ENCODE measurements at places on chromosomes 7 and 10. TPM values are rescaled to one million over a fixed set of nuclear protein-coding genes. Genes with fewer than 3 reads are reported as not detected.

GRCh38 chr10:12946372-12946771 lies 55.1 kb downstream of the CCDC3 start:
- no peak for DNase-seq

The PTN gene
- polyA plus RNA-seq = 49.2 TPM

DNA sequence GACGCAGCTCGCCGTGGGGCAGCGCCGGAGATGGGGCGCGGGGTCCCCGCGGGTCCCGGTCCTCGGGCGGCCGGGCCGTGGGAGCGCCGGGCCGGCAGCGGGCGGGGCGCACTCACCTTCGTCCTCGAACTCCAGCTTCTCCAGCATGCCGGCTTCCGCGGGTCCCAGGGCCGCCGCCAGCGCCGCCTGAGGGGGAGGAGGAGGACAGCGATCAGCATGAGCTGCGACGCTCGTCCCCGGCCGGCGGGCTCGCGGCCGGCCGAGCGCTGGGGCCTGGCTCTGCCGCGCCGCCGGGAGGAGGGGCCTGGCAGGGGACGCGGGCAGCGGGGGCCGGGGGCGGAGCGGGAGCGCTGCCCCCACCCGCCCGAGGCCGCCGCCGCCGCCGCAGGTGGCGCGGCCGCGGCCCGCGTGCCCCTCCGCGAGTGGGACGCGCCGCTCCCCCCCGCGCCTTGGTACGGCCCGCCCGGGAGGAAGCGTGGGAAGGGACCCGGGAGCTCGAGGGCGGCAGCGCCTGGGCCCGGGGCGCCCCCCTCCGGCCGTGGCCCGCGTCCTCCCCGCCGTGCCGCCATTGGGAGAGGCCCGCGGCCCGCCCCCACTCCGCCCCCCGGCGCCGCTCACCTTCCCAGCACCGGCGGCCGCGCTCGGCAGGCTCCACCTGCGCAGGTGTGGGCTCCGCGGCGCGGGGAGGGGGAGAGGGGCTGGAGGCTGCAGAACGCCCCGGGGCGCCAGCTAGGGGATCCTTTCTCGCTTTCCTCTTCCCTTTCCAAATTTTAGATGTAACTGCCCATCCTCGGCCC lies 112.5 kb upstream of the RHEB start:
- peak; percentile 53 for DNase-seq

DNA sequence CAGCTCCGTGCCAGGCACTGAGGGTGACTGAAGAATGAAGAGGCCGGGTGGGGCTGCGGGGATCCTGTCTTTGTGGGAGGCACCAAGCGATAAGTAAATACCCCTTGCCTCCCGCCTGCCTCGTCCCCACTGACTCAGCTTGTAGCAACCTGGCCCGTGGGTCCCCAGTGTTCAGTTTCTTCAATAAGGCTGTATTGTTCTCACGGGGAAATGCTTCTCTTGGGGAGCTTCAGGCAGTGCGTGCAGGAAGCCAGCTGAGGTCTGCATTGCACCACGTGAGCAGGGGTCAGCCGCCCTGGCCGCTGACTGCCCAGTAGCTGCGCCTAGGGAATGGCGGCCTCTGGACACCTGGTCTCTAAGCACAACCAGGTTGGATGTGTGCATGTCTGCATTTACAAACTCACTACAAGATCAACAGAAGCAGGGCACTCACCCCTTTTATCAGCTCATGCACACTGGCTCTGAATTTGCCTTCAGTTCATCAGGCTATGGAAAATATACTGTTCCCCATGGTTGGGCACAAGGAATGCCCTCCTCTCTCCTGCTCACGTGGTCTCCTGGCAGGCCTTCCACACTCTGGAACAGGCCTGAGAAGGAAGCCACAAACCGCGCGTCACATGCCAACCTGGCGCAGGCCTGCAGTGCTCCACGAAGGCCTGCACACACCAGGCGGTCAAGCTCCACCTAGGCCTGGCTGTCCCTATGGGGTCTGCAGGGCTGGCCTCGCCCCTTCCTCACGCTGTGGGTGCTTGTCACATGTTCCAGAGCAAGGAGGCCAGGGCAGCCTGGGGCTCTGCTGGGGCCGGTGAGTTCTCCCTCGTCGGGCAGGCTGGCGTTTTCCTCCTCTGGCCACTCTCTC lies 135.7 kb upstream of the RNF32 start:
- no peak for DNase-seq

The OR6B1 gene
- polyA plus RNA-seq = not detected

GRCh38 chr7:92095380-92095779 lies 38.9 kb downstream of the CYP51A1 start:
- DNase-seq = no peak

The ADARB2 gene
- 0.48 TPM for polyA plus RNA-seq

DNA sequence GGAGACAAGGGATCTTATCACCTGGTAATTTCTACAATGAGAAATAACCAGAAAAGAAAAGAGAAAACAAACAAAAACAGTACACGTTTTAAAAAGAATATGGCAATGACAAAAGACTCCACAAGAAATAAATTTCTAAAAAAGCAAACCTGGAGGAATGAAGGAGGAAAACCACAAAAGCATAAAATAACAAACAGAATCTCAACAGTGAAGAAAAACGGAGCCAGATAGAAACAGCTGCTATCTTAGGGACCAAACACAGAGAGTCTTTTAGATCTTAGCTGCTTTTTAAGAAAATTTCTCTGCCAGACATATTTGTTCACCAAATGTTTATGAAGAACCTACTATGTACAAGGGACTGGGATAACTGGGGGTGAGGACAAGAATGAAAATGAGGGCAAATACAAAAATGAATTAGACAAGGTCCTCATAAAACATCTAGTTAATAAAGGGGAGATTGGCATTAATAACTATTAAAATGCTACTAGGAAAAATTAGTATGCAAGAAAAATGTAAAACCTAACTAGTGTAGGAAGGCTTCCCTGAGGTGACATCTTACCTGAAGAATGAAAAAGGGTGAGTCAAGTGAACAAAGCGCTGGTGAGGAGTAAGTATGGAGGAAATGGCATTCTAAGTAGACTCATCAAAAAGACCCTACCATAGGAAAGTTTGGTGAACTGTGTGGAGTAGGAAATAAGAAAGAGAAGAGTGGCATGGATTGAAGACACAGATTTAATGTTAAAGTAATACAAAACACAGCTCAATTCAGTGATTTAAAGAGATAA lies 34.3 kb downstream of the WASL start:
- no peak for DNase-seq

The CALN1 gene
- 1.3 TPM for polyA plus RNA-seq

The UCMA gene
- polyA plus RNA-seq = 1.1 TPM

GRCh38 chr7:1667566-1668395 lies 2.3 kb upstream of the ELFN1 start:
- DNase-seq = no peak

GRCh38 chr10:72316386-72316700 lies 38.4 kb downstream of the DNAJB12 start:
- DNase-seq = no peak

DNA sequence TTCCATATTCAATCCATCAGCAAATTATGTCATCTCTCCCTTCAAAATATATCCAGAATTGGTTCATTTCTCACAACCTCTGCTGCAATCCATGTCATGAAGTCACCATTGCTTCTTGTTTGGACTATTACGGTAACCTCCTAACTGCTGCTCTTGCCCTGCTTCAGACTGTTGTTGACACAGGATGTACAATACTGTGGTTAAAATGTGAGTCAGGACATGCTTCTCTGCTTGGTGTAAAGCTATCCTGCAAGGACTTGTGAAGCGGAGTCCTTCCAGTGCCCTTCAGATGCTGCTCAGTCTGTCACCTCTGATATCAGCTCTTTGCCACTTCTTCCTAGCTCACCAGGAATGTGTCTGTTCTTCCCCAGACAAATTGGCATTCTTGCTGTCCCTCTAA lies 10.4 kb upstream of the NXPH1 start:
- DNase-seq = no peak

The TAF3 gene
- 5.7 TPM for polyA plus RNA-seq

The GALNT17 gene
- polyA plus RNA-seq = 40.4 TPM

The CC2D2B gene
- 0.54 TPM for polyA plus RNA-seq

DNA sequence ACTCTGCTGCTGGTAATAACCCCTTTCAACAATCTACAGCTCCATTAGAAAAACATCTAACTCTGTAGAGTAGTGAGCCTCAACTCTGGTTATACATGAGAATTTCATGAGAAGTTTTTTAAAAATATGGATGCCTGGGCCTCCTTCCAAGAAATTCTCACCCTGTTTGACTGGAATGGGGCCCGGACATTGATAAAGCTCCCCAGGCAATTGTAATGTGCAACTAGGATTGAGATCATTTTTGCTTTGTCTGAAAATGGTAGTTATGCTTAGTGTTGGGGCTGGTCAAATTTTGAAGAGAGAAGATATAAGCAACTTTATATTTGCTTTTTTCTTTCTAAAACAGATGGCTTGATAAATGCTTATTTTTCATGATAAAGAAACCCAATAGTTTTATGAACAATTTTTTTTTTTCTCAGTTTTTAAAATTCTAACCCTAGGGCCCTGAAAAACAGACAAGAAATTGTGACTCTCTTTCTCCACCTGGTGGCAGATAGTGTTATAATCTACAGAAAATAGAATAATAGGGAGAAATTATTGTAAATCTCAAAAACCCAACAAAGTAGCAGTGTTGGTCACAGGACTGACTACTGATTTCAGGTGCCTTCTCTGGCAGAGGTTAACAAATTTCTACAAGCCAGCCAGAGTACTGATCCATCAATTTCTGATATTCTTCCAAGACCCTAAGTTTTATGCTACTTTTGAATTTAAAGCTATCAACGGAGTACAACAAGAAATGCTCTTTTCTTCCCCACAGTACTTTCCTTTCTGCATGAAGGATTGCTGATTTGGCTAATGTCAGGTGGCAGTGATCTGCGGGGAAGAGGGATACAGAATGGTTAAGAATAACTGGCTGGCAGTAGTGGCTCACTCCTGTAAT lies 174.8 kb downstream of the DKK1 start:
- DNase-seq = peak; percentile 42

The ACTL6B gene
- not detected for polyA plus RNA-seq

The NPC1L1 gene
- polyA plus RNA-seq = 0.04 TPM

- no peak for DNase-seq
These were observed 92.2 kb upstream of the PPIF start for GRCh38 chr10:79255007-79255507.

GRCh38 chr10:58782876-58783851 lies 270.5 kb downstream of the BICC1 start:
- no peak for DNase-seq

The AZGP1 gene
- polyA plus RNA-seq = 0.65 TPM

The ASB10 gene
- polyA plus RNA-seq = 3.3 TPM

DNA sequence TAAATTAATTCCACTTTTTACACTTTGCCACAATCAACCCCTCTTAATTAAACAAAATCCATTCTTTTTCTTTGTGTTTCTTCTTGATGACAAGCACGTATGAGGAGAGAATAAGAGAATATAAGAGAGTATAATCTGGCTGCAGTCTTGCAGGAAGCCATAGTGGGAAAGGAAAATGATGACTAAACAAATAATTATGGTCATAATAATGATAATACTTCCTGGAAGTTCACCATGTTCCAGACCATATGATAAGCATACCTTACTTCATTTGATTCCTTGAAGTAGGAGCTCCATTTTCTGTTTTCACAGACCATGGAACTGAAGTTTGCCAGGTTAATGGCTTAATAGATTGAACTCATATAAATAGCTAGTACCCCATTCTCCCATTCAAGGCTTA lies 237.8 kb downstream of the SEMA3D start:
- no peak for DNase-seq

DNA sequence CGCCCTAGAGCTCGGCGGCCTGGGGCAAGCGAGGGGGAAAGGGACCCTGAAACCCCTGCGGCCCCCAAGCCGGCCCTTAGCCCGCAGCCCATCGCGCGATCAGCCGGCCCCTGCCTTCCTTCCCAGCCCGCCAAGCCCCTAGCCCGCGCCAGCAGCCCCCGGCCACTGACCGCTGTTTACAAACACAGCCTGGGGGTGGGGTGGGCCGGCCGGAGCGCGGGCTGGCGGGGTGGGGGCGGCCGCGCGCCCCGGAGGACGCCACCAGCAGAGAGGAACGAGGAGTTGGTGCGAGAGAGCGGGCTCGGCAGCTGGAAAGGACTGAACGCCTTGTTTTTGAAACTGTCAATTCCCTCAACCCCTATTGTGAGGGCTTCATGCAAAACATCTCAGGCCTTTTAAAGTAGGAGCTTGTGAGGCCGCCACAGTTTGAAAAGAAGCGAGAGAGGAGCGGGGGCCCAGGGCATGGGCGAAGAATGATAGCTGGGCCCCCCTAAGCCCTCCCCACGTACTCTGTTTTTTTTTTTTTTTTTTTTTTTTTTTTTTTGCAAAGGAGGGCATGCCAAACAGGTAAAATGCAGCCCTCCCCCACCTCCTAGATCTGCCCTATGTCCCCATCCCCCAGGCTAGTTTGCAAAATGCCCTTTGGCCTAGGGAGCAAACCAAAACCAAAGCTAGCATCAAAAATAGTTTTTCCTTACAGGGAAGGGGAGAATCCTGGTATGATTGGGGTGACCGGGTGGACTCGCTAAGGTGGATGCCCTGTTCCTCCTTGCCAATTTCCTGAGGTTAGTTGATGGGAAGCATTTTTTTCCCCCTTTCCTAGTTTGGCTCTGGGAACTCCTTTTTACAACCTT lies 15.0 kb downstream of the SKIDA1 start:
- no peak for DNase-seq

The TUBB8 gene
- polyA plus RNA-seq = 0.11 TPM

GRCh38 chr7:152923711-152924110 lies 164.2 kb downstream of the ACTR3B start:
- DNase-seq = no peak

The MRPL32 gene
- not detected for polyA plus RNA-seq

DNA sequence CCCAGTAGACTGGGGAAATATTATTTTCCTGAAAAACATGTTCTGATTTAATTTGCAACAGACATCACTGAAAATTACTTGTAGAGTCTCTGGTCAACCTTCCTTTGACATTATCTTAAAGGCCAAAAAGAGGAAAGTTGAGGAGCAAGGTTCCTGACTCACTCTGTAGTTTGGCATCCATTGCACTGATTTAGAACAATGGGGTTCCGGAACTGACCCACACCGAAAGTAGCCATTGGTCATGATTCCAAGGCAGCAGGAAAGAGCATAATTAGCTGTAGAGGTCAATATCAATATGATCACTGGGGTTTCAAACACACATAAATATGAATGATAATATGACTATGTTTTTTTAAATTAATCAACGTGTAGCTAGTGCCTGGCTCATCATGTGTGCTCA lies 65.8 kb downstream of the DNMBP start:
- DNase-seq = no peak

DNA sequence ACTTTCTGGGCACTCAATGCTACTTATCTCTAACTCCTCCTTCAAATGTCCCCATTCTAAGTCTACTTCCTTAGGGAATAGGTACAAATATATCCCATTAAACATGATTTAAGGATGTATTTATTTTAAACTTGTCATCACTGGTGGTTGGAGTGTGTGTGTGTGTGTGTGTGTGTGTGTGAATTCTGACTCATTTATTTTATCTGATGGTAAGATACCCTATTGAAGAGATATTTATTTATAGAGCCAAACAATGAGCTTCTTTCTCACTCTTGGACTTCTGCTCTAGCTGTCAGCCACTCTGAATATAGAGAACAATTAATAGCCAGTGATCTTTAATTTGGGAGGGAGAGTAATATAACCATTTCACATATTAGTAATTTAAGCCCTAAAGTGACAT lies 17.8 kb upstream of the MAGI2 start:
- DNase-seq = no peak

- DNase-seq = no peak
These were observed 756.1 kb downstream of the GRID1 start for GRCh38 chr10:85610381-85611092.

The SPDYE9 gene
- polyA plus RNA-seq = 0.44 TPM

GRCh38 chr10:7532723-7533498 lies 122.1 kb upstream of the SFMBT2 start:
- no peak for DNase-seq

The NYAP1 gene
- 1.2 TPM for polyA plus RNA-seq
